NCI-H2171 treated with DMSO at 0.1 percent for 48 hours (cell line): ENCODE measurements at places on chromosomes 11 and 22.

GRCh38 chr11:111539426-111540113, 950 bp upstream of the LAYN start:
- peak; percentile 64 for DNase-seq

- no peak for DNase-seq
Observed at GRCh38 chr11:15045891-15046290, 27.5 kb upstream of the CALCB start.

DNA sequence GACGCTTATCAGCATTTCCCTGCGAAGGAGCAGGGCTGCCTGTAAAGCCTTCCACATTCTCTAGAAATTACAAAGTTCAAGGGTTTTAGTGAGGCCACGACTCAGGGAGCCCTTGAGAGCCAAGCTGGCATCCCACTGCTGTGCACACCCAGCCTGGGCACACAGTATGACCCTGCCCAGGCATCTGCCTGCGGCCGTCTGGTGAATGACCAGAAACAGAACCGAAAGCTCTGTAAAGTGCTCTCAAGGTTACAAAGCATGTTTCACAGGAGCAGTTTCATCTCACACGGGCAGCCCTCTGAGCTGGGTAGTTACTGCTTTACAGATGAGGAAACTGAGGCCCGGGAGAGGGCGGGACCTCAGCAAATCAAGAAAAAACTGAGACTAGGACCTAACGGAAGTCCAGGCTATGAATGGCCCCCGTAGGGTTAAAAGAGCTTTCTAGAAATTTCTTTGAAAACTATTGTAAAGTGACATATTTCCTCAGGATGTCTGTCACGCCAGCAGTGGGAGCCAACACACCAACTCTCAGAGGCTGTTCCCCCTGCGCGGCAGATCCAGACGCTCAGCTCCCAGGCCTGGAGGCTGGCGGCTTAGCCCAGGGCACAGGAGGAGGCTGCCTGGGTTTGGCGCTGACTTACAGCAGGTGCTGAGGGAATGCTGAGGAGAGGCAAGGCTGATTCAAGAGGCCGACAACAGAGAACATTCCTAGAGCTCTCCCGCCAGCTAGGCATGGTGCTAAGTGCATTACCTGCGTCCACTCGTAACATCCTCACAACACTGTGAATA, 7.7 kb upstream of the TCF20 start:
- DNase-seq: peak; percentile 78

DNA sequence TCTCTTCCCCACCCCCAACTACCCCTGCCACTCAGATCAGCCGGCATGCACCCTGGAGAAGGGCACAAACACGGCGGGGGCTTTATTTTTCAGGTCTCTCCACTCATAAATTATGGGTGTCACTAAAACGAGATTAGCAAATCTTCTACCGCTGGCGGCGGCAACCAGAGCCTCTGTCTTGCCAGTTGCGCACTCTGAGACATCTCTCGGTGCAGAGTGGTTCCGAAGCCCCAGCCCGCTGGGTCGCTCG, 125.3 kb upstream of the C11orf58 start:
- DNase-seq: no peak

GRCh38 chr11:19244621-19245020, 3.9 kb upstream of the E2F8 start:
- no peak for DNase-seq
